ENCODE measurements at places on chromosomes 2 and 18.

DNA sequence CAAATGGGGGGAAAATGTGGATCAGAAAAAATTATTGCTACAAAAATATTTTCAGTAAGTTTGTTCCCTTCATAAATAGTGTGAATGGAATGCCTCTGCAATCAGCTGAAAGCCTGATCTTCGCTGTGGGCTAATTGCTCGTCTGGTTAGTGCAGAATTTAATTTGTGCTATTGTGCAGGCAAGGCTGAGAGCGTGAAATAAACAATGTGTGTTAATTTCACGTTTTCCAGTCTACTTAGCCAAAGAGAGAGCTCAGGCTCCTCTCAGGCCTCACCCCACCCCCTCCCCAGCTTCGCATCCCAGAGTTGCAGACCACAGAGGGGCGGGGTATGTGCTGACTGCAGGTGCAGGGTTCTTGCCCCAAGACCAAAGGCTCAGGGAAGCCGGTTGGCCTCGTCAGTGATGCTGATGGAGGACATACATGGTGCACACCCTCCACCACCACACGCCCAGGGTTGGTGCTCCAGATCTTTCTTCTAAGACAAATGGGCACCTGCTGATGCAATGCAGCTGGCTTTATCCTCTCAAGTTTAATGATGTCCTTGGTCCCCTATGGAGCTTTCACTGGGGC is 302.6 kb upstream of the SLC14A2 start:
- no peak for DNase-seq

DNA sequence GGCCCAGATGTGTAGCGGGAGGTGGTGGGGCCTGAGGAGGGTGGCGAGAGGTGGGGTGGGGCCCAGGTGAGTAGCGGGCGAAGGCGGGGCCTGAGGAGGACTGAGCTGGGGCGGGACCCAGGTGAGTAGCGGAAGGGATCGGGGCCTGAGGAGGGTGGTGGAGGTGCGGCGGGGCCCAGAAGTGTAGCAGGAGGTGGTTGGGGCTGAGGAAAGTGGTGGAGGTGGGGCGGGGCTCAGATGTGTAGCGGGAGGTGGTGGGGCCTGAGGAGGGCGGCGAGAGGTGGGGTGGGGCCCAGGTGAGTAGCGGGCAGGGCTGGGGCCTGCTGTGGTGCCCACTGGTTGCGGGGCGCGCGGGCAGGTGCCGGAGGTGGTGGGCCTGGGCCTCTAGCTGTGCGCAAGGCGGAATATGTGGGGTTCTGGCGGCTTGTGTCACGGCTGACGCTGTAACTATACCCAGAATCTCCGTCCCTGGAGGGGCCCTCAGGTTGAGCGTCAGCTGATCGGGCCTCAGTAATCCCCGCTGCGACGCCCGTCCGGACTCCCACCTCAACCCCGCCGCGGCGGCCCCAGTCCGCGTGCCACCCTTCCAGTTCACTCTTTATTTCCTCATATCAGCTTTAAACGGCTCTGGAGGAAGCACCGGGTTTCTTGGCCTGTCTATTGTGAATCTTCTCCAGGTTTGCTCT is 866 bp upstream of the SF3B6 start:
- DNase-seq, result no peak

GRCh38 chr2:219459460-219460311 is 25.0 kb downstream of the SPEG start:
- DNase-seq, result peak; percentile 69

- DNase-seq, result no peak
Measured at GRCh38 chr18:35634323-35634722, 52.8 kb downstream of the GALNT1 start.

- DNase-seq, result no peak
Measured at GRCh38 chr2:14363976-14364375, 268.5 kb upstream of the LRATD1 start.

DNA sequence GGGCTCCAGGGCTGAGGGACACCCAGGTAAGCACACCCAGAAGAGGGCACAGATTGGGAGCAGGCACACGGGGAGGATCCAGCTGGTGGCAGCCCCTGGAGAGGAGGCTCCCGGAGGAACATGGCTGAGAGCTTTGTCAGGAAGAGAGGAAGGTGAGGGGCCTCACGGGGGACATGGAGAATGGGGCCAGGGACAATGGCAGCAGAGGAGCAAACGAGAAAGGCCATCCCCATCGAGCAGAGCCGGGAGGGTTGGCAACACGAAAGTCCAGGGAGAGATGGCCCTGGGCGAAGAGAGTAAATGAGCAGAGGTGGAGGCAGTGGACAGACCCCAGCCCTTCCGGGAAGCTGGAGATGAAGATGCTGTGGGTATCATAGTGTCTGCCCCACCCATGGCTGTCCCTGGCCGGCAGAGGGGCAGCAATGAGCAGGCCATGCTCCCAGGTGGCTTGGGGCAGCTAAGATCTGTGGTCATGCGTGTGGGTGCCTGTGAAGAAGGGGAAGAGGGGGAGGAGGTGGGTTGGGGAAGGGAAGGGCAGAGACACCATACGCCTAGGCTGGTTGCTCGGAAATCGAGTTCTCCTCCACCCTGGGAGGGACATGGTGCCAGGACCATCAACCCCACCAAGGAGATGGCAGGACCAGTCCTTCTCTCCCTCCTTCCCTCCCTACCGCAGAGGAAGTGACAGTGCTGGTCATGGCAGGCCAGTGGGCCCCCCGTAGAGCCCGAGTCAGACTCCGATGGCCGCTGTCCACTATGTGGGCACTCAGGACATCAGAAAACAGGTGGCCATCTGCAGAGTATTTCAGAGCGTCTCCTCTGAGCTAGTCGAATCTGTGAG is 191.7 kb downstream of the NDUFA10 start:
- no peak for DNase-seq

- DNase-seq, result no peak
Measured at GRCh38 chr2:17916584-17916983, 38.1 kb downstream of the KCNS3 start.

GRCh38 chr2:112959109-112959812 is 18.5 kb upstream of the IL36G start:
- DNase-seq, result no peak

DNA sequence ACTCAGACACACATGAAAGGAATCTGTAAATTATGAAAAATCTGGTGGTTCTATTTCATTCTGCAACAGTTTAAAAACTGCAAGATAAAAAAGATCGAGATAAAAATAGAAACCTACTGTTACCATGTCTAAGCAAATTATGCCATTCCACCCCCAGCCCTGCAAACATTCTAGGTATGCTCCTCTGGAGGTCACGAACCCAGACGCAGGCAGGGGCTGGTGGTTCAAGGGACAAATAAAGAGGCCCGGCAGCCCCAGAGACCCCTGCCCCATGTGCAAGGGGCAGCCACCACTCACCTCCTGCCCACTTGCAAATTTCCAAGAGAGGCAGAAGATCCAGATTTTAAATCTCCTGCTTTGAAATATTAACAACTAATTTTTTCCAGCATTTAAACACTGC is 210.5 kb downstream of the ANAPC1 start:
- DNase-seq, result no peak

DNA sequence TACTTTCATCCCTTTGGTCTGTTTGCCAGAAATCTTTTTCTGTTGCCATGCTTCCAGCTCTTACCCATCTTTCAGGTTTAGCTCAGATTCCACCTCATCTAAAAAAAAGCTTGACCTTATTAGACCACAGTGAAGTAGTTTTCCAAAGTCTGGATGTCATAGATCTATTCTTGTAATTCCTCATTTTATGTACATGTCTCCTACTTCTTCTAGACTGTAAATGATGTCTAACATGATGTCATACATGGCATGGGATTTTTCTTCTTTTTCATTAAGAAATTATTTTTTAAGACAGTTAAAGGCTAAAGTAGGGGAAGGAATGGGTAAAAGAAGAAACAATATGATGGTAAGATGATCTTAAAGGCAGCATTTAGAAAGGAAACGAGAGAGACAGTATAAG is 11.3 kb downstream of the GLS start:
- DNase-seq, result no peak

DNA sequence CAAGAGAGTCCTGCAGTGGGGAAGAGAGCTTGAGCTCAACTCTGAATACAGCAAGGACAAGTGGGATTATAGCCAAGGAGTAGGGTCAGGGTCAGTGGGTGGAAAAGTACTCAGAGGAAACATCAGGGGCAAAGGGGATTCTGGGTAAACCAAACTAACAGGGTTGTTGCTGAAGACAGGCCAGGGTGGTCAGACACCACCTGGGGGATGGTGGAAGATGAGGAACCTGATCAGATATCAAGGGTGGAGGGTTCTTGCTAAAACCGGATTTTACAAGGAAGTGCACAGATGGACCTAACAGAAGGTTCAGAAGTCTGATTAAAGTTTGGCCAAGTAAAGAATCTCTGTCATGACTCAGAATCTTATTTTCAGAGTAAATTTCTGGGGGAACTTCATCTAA is 16.5 kb downstream of the OSBPL1A start:
- no peak for DNase-seq

DNA sequence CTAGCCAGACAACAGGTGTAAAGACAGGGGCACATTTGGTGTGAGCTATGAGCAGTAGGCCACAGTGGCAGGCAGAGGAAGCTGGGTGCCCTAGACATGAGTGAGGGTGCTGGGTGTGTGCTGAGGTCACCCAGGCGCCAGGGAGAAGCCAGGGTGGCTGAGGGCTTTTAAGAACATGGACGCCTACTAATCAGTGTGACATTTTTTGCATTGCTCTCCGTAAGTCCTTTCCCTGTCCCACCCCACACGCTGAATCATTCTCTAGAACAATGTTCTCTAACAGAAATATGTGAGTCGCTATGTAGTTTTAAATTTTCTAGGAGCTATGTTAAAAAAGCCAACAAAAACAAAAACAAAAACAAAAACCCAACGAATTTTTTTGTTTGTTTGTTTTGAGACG is 204.5 kb upstream of the REV1 start:
- no peak for DNase-seq

GRCh38 chr2:96970248-96970875 is 16.0 kb downstream of the FAM178B start:
- DNase-seq, result peak; percentile 47

DNA sequence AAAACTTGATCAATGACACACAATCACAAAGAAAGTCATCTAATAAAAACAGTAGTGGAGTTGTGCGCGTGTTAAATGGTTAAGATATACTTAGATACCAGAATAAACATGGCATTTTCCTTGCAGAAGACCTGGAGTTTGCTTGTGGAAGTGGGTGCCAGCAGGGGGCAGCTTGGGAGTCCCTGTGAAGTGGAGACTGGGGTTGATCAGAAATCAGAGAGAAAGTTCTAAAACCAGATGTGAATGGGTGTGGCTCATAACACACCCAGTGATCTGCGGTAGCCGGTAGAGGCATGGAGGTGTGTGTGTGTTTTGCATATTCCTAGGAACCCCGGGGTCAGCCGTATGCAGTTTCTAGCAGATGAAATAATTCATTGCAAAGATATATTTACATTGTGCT is 300.1 kb upstream of the TRIB2 start:
- peak; percentile 28 for DNase-seq

DNA sequence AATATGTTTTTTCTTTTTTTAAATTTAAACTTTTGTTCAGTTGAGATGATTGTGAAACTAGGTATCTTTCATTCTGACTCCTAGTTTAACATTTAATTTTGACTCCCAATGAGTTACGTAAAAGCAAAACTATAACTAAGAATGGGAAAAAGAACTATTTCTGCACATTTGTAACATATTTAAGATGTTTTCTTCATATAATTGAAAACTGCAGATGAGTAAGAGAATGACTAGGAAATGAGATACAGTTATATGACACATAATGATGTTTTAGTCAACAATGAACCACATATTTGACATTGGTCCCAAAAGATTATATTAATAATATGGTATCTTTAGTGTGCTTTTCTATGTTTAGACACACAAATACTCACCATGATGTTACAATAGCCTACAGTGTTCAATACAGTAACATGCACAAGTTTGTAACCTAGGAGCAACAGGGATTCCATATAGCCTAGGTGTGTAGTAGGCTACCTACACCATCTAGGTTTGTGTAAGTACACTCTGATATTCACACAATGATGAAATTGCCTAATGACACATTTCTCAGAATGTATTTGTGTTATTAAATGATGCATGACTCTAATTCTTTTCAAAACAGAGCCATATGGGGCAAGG is 12.6 kb downstream of the ERMN start:
- no peak for DNase-seq

DNA sequence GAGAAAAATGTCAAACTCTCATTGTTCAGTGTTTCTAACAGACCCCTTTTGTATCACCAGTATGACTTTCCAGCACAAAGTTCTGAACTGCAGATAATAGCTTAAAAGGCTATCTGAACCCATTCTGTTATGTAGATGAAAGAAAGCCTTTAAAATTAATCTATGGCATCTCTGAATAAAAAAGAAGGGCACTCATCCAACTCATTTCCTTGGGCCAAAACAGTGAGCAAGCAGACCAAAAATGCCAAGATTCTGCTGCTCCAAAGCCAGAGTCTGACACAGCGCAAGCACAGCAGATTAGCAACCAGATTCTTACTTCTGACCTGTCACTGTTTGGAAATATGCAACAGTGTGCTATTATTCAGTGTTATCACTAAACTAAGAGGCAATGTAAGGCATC is 22.6 kb upstream of the ITGA6 start:
- no peak for DNase-seq

DNA sequence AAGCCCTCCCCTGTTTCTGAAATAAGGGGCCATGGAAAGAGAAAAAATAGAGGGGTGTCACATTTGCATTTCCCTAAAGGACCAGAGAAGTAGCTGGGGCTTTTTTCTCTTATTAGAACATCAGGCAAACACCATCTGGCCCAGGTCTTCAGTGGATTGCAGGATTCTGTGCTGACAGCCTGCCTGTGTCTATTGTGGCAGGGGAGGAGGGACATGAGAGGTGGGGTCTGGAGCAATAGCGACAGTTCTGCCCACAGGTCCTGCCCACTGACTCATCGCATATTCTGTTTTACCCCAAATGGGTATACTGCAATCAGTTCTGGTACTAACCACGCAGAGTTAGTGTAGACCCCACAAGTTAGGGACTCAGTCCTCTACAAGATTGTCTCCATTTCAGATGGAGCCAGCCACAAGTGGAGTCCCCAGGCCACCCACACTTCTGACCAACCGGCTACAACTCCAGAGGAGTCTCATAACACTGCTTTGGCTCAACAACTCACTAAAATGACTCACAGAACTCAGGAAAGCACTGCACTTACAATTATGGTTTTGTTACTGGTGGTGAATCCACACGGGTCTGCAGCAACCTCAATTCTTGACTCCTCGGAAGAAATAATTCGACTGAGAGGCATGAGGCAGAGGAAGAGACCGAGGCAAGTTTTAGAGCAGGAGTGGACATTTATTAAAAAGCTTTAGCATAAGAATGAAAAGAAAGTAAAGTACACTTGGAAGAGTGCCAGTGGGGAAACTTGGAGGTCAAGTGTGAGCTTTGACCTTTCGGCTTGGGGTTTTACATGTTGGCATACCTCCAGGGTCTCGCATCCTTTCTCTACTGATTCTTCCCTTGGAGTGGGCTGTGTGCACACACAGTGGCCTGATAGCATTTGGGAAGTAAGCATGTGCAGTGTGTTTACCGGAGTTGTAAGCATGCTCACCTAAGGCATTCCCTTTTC is 146.4 kb upstream of the SPATS2L start:
- DNase-seq, result no peak
